ENCODE measurements at places on chromosomes 11 and 22. TPM values are rescaled to one million over a fixed set of nuclear protein-coding genes. Genes with fewer than 3 reads are reported as not detected.

- DNase-seq = peak; percentile 99
Measured at GRCh38 chr11:28833670-28834069, 725.5 kb downstream of the METTL15 start.

- no peak for DNase-seq
Measured at GRCh38 chr11:27717801-27718229, 17.6 kb upstream of the BDNF start.

GRCh38 chr11:75734491-75735180 is 17.0 kb downstream of the MOGAT2 start:
- DNase-seq = no peak

DNA sequence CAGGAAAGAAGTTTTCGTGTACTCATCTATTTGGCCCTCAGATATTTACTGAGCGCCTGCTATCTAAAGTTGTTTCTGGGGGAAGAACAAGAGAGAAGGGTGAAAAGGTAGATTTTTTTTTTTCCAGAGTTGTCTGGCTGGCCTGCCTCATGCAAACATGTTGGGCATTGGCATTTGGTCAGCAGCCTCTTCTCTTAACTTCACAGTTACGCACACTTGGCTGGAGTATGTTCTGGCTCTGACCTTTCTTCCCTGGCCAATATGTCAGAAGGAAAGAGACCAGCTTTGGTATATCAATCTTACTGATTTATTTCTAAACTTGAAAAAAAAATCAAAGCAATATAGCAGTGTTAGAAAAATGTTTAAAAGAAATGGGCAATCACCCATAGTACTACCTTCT is 54.2 kb upstream of the GRAMD1B start:
- no peak for DNase-seq

DNA sequence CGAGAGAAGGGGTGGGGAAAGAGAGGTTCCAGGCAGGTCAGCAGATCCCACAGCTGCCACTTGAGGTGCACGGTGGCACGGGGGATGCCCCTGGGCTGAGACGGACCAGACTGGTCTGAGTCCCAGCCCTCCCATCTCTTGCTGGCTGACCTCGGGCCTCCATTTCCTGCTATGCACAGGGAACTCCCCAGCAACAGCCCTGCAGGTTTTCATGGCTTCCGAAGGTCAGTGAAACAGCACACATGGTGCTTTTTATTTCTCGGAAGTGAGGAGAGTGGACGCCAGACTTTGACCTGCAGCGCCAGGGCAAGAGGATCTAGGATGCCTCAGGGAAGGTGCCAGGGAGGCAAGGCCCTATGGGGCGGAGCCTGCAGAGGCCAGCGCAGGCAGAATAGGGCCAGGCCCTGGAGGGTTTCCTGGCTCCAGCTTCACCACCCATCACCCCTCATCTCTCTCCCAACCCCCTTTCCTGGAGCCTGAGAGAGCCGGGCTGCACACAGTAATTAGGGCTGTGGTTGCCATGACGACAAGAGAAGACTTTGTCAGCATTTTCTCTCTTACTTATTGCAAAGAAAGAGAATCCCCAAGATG is 29.5 kb downstream of the SLC22A12 start:
- no peak for DNase-seq

GRCh38 chr11:130634961-130635473 is 186.6 kb downstream of the ADAMTS15 start:
- peak; percentile 81 for DNase-seq

DNA sequence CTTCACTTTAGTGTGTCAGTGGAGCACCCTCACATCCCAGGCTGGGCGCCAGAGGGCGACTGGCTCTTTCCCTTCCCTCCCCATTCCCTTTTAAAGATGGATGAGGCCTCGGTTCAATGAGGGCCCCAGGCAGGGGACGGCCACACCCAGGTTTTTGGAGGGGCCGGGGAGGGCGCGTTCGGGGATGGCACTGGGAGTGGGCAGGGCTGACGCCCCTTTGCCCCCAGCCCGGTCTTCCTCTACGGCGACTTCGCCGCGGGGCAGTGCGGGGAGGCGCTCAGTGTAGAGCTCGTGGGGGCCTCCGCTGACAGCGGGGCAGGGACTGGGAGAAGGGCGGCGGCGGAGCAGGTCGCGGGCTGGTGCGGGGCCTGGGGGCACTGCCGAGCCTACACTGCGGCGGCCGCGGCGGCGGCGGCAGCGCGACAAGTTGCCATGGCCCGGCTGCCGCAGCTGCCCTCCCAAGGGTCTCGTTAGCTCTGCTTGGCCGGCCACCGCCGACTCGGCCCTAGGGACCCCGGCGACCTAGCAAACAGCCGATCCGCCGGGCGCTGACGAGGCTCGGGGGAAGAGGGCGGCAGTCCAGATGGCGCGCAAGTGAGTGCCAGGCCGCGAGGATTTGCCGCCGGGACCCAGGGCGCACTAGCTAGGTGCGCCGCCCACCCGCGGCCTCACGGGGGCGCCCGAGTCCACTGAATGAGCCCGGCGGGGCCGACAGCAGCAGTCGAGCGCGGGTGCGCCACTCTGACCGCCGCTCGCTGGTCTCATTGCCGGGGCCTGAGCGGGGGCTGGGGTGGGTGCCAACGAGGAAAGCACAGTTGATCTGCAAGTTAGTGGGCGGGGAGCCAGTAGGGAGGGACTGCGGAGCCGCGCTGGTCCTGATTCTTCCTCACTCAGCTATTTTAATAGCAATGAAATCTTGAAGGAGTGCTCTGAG is 92.7 kb downstream of the RRM1 start:
- DNase-seq = peak; percentile 70

DNA sequence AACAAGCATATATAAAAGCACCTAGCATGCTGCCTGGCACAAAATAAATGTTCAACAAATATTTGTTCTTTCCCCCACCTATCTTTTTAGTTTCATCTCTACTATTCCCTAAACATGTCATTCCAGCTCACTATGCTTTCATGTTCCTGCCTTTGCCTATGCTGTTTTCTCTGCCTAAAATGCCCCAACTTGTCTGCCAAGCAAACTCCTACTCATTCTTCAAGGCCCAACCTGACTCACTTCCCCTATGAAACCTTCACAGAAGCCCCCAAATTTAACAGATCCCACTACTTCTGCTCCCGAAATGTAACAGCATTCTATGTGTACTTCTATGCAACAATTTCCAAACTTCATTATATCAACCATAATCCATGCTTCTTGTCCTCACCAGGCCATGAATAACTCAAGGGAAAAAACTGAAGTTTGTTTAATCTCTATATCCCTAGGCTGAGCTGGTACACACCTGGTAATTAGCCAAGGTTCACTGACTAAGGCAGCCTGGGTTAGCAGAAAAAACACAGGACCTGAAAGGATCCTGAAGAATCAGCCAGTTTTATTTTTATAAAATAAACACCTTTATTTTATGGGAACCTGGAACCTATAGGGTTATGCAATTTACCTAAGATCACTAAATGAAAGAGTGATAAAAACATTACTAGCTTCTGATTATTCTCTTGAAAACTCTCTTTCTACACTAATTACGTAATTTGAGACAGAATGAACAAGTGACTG is 72.2 kb downstream of the PAK1 start:
- no peak for DNase-seq

DNA sequence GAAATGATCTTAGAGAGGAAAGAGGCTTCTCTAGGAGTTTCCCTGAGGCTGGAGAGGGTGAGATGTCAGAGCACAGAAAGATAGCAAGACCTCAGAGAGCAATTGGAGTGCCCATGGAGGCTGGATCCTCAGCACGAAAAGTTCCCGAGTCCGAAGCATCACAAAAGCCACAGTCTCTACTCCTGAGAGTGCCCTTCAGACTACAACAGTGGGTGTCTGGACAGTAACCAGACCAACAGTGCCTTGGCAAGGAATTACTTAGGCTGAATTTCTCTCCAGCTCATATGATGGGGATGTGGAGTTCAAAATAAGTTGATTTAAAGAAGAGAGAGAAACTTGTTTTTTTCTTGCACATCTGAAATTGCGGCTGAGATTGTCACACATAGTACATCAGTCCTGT is 31.9 kb upstream of the PSMA1 start:
- DNase-seq = no peak

GRCh38 chr11:62726156-62726914 is 922 bp downstream of the HNRNPUL2 start:
- no peak for DNase-seq

GRCh38 chr22:32527756-32528155 is 53.1 kb downstream of the FBXO7 start:
- no peak for DNase-seq

- DNase-seq = no peak
Measured at GRCh38 chr11:78081583-78081982, 1.9 kb upstream of the NDUFC2 start.

- no peak for DNase-seq
Measured at GRCh38 chr11:79396001-79396400, 44.8 kb downstream of the TENM4 start.

- no peak for DNase-seq
Measured at GRCh38 chr11:72454791-72455190, 20.5 kb upstream of the CLPB start.

DNA sequence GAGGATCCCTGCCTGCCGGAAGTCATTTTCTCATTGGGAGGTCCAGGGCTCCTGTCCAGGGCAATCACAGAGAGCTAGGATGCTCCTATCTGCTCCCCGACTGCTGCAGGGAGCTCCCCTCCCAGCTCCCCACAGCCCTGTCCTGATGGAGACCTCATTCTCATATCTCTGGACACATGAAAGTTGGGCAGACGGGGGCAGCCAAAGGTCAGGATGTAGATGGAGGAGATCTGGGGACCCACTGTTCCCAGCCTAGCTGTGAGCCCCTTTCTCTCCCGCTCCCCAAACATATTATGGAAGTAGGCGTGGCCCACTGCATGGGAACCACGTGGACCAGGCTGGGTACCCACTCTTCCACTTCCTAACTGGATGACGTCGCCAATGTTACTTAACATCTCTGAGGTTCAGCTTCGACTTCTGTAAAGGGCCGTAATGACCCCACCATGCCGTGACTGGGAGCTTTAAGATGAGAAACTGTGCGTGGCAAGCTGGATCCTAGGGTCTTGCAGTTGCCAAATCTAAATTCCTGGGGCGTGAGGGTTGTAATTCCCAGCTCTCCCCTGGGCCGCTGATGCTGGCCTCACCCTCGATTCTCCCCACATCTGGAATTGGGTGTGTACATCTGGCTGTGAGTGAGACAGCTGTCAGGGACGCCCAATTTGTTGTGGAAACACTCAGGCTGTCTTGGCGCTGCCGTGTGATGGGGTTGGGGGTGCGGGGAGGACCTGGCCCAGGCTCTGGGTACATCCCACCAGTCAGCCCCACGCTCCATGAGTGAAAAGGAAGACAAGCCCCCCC is 1.8 kb downstream of the CDC42EP2 start:
- peak; percentile 97 for DNase-seq

DNA sequence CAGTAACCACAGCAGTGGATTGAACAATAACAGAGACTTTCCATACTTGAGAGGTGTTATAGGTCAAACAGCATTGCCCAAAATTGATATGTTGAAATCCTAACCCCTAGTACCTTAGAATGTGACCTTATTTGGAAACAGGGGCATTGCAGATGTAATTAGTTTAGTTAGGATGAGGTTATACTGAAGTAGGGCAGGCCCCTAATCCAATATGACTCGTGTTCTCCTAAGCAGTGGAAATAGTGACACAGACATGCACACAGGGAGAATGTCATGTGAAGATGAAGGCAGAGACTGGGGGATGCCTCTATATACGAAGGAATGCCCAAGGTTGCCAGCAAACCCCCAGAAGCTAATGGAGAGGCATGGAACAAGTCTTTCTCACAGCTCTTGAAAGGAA is 270.5 kb downstream of the TENM4 start:
- DNase-seq = peak; percentile 17

GRCh38 chr11:29029452-29029851 is 921.3 kb downstream of the METTL15 start:
- no peak for DNase-seq

GRCh38 chr11:64124147-64124546 is 41.8 kb downstream of the MACROD1 start:
- DNase-seq = no peak

GRCh38 chr11:88709567-88709966 is 356.2 kb downstream of the GRM5 start:
- DNase-seq = no peak

DNA sequence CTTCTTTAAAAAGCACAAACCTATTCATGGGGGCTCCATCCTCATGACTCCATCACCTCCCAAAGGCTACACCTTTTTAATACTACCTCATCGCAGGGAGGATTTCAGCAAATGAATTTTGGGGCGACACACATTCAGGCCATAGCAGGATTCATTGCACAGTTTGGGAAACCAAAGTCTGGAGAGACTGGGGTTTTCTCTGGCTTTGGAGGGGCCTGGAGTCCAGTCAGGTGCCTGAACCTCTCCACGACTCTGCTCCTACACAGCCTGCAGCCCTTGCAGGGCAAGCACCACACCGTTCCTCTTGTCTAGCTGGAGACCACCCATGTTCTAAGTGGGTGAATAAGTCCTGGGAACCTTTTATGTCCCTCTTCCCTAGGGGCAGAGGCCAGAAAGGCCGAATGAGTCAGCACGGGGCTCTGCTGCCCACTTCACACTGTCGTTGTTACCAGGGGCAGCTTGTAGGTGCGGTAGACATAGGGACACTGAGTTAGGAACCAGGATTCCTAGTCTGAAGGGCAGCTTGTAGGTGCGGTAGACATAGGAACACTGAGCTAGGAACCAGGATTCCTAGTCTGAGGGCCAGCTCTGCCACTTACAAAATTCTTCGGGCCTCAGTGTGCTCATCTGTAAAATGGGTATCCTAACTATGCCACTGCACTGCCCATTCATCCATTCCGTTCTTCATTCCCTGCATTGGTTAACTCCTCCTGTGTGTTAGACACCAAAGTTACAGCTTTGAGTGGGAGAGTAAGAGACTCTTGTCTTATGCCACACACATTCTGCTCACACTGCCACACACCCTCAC is 251.7 kb upstream of the B3GAT1 start:
- DNase-seq = no peak

GRCh38 chr22:31602259-31602952 is 59.6 kb downstream of the PISD start:
- peak; percentile 91 for DNase-seq

Gene MRPL11
- 46.6 TPM for polyA plus RNA-seq

Gene OR6X1
- not detected for polyA plus RNA-seq

Gene FAM227A
- polyA plus RNA-seq = 1.1 TPM

Gene APOL3
- 1.4 TPM for polyA plus RNA-seq

Gene CHST1
- polyA plus RNA-seq = 0.27 TPM

Gene IL18
- polyA plus RNA-seq = 0.89 TPM

Gene E2F8
- 2.3 TPM for polyA plus RNA-seq

Gene RIMBP3C
- 0.05 TPM for polyA plus RNA-seq

Gene CBY1
- polyA plus RNA-seq = 25.4 TPM

Gene C11orf86
- polyA plus RNA-seq = not detected
